ENCODE measurements at places on chromosomes 12 and 14.

GRCh38 chr12:89309815-89310214, 42.5 kb downstream of the DUSP6 start:
- DNase-seq, result no peak

- no peak for DNase-seq
Measured at GRCh38 chr12:104494793-104495158, 38.0 kb downstream of the CHST11 start.

DNA sequence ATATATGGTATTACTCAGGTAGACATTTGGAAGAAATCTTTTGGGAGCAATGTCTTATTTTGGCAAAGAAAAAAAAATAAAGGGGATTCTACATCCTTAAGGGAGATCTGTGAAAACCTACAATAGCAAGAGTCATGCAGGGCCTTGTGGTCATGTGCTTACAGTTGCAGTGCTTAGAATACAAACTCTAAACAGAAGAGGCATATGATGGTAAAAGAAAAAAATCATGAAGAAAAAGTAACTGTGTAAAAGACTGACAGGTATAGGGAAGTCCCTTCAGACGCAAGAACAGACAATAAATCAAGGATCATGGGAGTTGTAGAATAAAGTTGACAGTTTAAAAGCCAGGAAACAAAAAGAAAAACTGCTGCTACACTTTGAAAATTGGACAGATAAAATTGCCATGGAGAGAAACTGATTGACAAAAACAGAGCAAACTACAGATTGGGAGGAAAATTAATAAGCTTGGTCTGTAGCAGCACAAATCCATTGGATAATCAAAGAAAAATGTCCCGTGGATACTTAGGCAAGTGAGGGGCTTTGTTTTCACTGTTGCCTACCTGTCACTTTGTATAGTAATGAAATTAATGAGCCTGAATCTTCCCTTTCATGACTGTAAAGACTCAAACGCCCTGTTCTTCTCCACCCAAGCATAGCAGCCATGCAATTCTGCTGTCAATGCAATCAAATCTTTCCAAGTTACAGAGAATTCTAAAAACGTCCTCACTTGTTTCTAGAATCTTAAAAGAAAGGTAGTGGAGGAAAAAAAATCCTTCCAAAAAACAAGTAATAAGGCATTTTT, 402.0 kb downstream of the SYT1 start:
- DNase-seq, result no peak

- peak; percentile 73 for DNase-seq
Measured at GRCh38 chr12:26608706-26609105, 224.3 kb downstream of the ITPR2 start.

GRCh38 chr14:70735043-70735442, 74.3 kb downstream of the MAP3K9 start:
- peak; percentile 67 for DNase-seq

- no peak for DNase-seq
Measured at GRCh38 chr14:99703381-99703780, 19.3 kb downstream of the CYP46A1 start.

- peak; percentile 51 for DNase-seq
Measured at GRCh38 chr12:58491306-58491705, 429.0 kb downstream of the LRIG3 start.

DNA sequence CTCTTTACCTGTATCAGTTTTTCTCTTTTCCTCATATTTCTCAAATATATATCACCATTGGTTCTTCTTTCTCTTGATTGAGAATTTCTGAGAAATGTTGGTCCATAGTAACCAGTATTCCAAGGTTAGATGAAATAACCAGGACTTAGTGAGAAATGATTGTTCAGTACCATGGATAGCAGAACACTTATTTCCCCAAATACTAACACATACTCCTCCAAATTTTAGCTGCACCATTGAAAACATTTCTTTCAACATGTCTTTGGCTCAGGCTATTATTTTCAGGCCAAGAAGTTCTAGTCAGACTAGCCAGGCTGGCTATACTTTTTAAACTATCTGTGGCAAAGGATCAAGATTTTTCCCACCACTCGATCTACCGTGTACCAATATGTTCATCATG, 113.3 kb downstream of the PTPRO start:
- peak; percentile 9 for DNase-seq

- no peak for DNase-seq
Measured at GRCh38 chr12:85849344-85849743, 13.1 kb upstream of the RASSF9 start.

Data from fibroblast of skin of scalp (primary cell).